Stimulated activated CD8-positive, alpha-beta memory T cell treated with anti-CD3 and anti-CD28 coated beads, Interleukin-2, amount 100 ng/mL, for 1 hour (primary cell): ENCODE measurements at places on chromosomes 12 and 14.

GRCh38 chr12:27709932-27710591, 570 bp upstream of the MRPS35 start:
- DNase-seq: no peak

GRCh38 chr14:63761351-63762117, 33.7 kb upstream of the SGPP1 start:
- DNase-seq: no peak

GRCh38 chr12:12398026-12398859, 41.4 kb downstream of the BORCS5 start:
- DNase-seq: no peak

DNA sequence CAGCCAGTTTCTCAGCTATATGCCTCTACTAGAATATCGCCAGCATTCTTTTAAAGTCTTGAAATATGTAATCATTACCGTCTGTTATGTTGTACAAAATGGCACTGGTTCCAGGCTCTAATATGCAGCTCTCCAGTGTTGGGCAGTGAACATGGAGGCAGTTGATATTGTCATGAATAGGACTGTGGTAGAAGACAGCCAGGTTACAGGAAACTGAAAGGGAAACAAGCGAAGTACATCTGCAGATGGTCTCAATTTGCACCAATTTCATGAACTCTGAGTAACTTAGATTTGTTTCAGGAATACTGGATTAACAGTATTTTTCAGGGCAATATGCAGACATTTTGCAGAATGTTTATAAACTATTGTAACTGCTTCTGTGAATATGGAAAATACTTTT, 13.4 kb upstream of the KLHL42 start:
- no peak for DNase-seq

- DNase-seq: no peak
Measured at GRCh38 chr12:20370866-20371519, 2.7 kb downstream of the PDE3A start.

DNA sequence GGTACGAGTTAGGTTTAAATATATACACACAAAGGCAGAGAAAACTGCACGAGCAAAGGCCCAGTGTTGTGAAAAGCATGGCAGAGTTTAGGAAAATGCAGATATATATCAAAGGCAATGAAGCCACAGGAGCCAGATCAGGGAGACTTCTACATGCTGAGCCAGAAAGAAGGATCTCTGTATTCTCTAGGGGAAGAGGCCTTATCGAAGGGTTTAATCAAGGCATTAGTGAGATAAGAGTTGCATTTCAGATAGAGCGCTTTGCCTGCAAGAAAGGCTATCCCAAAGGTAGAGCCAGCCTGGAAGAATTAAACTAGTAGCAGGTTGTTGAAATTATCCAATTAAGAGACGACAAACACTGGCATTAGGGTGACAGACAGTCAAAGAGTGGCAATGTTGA, 7.6 kb downstream of the PTPRO start:
- DNase-seq: no peak

DNA sequence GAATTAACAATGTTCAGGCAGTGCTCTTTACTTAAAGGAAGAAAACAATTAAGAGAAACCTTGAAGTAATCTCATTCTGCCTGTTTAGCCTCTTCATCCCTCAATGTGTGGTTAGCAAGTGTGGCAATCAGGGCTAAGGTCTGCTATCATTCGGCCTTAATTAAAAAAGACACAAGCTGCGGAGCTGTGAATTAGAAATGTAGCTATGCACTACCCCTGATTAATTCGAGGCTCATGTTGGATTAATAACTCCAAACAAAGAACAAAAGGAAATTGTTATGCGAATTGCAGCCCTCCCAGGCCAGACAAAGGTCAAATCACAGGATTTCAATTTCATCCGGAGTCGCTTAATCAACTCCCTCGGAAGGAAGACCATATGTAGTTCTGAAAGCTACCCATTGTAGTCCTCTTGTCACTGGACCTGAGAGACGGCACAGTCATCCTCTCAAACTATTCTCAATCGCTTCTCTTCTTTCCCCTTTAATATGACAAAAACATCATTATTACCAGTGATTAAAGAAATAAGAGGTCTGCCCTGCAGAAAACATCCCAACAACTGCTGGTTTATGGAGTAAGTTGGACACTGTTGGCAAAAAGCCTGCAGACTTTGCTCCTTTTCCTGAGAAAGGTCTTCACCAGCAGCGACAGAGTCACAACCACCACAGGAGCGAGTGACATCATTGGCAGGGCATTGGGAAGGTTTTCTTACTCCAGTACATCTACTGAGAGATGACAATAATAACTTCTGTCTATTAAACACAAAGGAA, 71.1 kb upstream of the SOX5 start:
- DNase-seq: no peak

- DNase-seq: no peak
Measured at GRCh38 chr14:35395283-35395682, 9.3 kb downstream of the NFKBIA start.

- DNase-seq: no peak
Measured at GRCh38 chr12:131962069-131962468, 12.3 kb downstream of the EP400 start.

GRCh38 chr12:49680075-49680474, 27.1 kb downstream of the FMNL3 start:
- no peak for DNase-seq

DNA sequence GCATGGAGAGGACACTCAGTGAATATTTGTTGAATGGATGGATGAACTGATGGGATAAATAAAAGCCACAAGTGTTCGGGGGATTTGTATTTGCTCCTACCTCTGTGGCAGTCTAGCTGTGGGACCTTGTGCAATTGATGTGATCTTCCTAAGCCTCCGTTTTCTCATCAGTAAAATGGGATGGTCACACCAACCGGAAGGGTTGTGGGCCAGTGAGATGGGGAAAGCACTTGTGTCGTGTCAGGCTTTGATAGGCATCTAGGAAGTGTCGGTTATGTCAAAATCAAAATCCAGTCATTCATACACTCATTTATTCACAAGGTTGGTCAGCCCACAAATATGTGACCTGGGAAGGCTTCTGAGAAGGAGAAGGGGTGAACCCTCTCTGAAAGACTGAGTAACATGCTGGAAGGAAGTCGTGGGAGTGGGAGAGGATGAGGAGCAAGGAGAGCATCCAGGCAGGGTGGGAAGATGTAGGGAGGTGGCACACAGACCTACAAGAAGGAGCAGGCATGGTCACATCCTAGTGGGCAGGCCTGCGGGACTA, 7.8 kb upstream of the SERPINA9 start:
- DNase-seq: no peak

- no peak for DNase-seq
Measured at GRCh38 chr12:120725151-120725658, 421 bp upstream of the ACADS start.

- DNase-seq: no peak
Measured at GRCh38 chr14:53517270-53517960, 364.3 kb upstream of the DDHD1 start.

DNA sequence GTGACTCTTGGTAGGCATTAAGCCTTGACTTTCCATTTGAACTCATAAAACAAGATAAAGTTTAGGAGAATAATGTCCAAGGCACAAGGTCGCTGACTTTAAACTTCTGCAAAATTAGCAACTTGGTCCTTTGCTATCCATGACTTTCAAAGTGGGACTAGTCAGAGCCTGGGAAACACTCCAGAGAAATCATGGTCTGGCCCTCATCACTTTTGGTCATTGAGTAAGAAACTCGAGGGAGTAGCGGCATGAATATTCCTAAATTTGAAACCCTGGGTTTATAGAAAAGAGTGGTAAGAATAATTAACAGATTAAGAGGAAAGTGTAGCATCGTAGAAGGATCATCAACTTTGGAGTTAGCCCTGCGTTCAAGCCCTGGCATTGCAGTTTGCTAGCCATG, 16.9 kb upstream of the APPL2 start:
- DNase-seq: no peak

- DNase-seq: no peak
Measured at GRCh38 chr12:127516467-127516866, 750.5 kb upstream of the TMEM132C start.

DNA sequence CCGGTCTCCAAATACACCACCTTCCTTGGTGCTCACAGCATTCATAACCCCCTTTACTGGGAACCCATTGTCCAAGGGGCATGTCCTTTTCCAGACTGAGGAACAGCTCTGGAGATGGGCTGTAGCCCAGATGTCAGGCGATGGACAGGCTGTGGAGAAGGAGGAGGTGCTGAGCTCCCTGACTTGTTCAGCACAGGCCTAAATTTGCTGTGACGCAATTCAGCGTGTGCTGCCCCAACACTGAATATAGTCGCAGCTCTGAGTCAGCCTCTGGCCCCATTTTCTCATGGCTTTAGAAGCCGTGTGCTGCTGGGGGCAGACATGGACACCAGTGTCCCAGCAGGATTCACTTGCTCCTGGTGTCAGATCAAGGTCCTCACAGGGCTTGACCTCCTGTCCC, 269.1 kb downstream of the EMP1 start:
- DNase-seq: no peak

- DNase-seq: no peak
Measured at GRCh38 chr14:76464856-76465255, 88.9 kb downstream of the ESRRB start.

DNA sequence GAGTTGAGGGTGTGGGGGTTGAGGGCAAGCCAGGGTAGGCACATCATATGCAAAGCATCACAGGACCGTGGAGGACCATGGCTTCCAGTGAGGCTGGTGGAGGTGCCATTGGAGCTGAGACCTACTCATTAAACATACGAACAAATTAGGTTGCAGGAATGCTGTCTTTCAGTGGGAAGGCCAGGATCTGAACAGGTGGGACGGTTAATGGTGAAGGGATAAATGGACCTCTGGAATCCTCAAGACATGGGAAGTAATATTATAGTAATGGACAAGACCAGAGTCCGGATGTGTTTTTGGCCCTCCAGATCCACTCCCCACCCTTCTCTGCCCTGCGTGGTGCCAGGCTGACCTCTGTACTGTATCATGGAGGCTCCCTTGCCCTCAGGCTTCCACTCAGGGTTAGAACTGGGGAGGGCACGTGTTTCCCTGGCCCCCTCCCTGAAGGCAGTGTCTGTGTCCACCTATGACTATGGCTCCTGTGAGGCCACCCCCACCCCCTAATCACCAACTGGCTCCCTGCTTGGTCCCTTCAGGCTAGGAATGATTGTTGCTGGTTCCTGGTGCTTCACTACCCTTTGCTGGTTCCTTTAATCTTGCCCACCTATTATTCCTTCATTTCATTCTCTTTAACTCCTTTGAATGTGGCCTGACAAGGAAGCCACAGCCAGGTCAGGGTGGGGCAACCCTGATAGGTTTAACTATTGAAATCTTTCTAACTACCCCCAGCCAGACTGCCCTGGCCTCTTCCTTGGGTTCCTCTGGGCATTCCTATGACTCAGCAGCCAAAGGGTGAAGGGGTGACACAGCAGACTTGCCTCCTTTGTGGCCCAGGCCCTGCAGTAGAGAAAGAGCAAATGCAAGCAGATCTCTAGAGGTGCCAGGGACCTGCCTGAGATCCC, 10.7 kb downstream of the DHRS2 start:
- no peak for DNase-seq

GRCh38 chr14:105700622-105701288, 174.4 kb downstream of the TMEM121 start:
- DNase-seq: no peak

DNA sequence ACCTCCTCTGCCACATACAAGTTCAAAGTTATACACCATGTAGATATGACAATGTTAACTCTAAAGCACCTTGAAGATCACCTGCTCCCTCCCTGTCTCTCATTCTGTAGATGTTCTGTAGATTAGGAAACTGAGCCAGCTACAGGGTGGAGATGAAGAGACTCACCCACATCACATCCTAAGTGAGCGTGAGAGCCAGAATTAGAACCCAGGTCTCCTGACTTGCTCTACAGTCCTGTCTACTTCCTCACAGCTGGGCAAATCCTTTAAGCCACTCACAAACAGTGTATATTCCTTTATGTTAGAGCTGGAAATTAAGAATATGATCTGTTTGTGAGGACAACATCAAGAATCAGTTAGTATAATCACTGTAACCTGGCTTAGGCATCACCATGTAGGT, 1.8 kb downstream of the APPL2 start:
- DNase-seq: no peak

DNA sequence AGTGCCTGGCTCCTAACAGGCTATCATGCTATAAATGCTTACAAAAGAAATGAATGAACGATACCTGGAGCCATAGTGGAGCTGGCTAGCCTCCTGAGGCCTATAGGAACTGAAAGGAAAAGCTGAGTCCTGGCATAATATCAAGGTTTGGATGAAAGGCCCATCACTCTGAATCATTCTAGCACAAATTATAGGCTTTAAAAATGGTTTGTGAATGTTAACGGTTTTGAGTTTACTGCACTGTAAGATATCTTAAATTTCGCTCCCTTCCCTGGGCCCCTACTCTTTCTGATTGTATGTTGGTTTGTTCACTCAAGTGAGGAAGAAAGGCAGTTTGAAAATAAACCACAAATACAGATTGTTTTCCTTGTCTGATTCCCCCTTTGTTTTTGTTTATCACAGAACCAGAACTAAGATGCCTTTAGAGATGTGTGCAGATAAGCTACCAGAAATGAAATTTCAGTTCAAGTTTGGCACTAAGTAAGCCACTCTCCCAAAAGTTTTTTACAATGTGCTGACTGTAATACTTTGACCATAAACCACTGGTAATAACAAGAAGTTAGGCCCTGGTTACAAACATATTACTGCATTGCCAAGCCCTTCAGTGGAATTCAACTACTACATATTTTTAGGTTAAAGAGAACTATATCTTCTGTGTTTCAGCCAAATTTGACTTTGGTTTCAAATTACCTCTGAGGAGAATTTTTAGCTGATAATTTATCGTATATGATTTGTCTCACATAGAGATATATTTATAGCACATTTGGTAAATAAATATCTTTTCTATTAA, 89.5 kb downstream of the ALX1 start:
- DNase-seq: no peak

GRCh38 chr14:100293497-100294212, 12.6 kb downstream of the SLC25A29 start:
- DNase-seq: no peak

DNA sequence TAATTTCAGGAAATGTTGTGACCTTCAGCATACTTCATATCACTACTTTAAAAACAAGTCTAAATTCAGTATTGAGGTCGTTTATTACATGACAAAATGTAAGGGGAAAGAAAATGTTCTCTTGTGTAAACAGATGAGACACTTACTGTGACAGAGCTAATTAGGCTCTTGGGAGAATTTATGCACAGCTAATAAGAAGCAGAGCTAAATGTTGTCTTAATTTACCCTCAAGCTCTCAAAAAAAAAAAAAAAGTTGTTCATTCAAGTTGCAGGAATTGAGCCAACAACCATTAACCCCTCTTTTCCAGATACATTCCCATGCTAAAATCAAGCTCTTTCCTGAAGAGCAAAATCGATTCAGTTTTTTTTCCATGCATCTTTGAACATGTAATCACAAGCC, 1419.4 kb downstream of the FSCB start:
- no peak for DNase-seq

DNA sequence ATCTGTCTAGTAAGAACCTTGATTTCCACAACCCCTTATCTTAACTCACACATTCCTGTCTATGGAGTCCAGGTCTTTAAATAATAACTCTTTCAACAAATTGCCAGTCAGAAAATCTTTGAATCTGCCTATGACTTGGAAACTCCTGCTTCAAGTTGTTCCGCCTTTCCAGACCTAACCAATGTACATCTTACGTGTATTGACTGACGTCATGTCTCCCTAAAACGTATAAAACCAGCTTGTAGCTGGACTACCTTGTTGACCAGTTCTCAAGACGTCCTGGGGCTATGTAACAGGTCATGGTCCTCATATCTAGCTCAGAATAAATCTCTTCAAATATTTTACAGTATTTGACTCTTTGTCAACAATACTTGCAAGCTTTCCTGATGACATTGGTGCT, 337.0 kb downstream of the TMEM132D start:
- DNase-seq: no peak

GRCh38 chr12:82242729-82243128, 115.5 kb downstream of the CCDC59 start:
- no peak for DNase-seq

GRCh38 chr12:76586764-76587395, 27.3 kb upstream of the OSBPL8 start:
- no peak for DNase-seq
